T-helper 17 cell (primary cell): ENCODE measurements at places on chromosomes 7 and 10. TPM values are rescaled to one million over a fixed set of nuclear protein-coding genes. Genes with fewer than 3 reads are reported as not detected.

- H3K36me3 ChIP-seq = no peaks in the 10 kb centered on the region
- DNase-seq = peak; percentile 46
- H3K4me3 ChIP-seq = peak overlapping the region; percentile 85
- no peak overlapping the region for H3K27ac ChIP-seq
These were observed 212.4 kb downstream of the CCSER2 start for GRCh38 chr10:84540617-84541288.

The SPAM1 gene
- not detected for total RNA-seq

DNA sequence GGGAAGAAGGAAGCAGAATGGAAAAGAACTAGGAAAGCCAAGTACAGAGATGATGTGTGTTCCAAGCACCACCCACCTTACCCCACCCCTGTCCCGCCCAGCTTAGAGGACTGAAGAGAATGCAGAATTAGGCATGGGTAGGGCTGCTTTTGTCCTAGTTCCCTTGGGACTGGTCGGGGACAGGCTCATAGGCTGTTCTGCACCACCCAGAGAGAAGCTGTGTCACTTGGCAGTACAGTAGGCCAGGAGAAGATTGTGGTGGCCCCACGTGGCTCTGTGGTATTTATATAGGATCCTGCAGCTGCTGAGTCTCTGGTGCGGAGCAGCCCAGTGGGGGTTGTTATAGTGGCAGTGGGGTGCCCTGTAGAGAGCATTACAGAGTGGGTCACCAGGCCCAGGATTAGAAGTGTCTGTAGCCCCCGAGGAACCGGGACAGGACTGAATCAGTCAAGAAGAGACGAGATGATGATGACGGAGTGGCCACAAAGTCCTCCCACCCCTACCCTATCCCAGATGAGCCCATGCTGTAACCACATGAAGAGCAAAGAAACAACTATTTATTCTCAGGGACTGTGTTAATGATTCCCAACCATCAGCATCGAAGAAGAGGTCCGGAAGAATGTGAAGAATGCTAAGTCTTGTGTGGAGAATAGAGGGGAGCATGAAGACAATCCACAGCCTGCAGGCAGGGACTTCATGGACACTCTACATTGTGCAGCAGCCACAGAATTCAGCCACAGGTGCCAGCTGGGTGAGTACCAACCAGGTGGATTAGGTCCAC is 88.9 kb downstream of the C1GALT1 start:
- DNase-seq = no peak
- peaks cover 4% of the 10 kb centered on the region for H3K36me3 ChIP-seq
- peaks cover 9% of the 10 kb centered on the region for H3K27me3 ChIP-seq
- H3K27ac ChIP-seq = no peak overlapping the region
- H3K4me3 ChIP-seq = no peak overlapping the region

DNA sequence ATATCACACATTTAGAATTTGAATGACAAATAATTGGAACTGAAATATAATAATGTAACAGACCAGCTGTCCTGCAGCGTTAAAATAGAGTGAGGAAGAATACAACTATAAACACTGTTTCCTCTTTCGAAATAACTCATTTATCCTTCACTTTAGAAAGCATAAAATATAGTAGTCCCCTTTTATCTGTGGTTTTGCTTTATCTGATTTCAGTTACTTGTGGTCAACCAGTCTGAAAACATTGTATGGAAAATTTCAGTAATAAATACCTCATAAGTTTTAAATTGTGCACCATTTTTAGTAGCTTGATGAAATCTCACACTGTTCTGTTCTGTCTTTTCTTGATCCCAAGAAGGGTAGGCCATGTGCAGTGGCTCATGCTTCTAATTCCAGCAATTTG is 31.7 kb downstream of the POLR1F start:
- H3K27me3 ChIP-seq = peaks cover 4% of the 10 kb centered on the region
- H3K36me3 ChIP-seq = no peaks in the 10 kb centered on the region
- DNase-seq = no peak
- H3K4me3 ChIP-seq = no peak overlapping the region
- H3K4me1 ChIP-seq = peaks cover 2% of the 10 kb centered on the region
- H3K27ac ChIP-seq = no peak overlapping the region

The ADD3 gene
- 351 TPM for total RNA-seq

DNA sequence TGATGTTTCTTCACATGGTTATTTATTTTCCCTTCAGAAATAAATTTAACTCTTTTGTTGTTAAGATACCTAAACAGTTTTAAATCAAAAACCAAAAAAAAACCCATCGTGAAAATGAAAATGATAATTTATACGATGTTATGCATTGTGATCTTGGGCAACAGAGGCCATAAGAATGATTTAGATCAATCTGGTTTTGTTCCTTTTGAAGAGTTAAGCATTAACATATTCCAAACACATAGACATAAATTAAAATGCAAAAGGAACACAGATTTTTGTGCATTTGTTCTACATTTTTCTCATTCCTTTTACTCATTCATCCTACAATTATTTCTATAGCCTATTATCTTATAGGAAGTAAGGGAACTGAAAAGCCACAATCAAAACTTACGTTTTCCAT is 226.1 kb upstream of the SEMA3D start:
- DNase-seq = no peak
- H3K4me1 ChIP-seq = no peaks in the 10 kb centered on the region
- H3K27ac ChIP-seq = no peak overlapping the region
- no peaks in the 10 kb centered on the region for H3K27me3 ChIP-seq
- H3K4me3 ChIP-seq = no peak overlapping the region

The AVPI1 gene
- 5.6 TPM for total RNA-seq

- H3K4me3 ChIP-seq = no peak overlapping the region
- H3K27ac ChIP-seq = no peak overlapping the region
- peaks cover 90% of the 10 kb centered on the region for H3K27me3 ChIP-seq
- H3K4me1 ChIP-seq = peaks cover 3% of the 10 kb centered on the region
These were observed 11.8 kb upstream of the DRGX start for GRCh38 chr10:49407552-49408137.

GRCh38 chr7:142866361-142867096 is 11.7 kb downstream of the EPHB6 start:
- no peak for DNase-seq
- H3K4me3 ChIP-seq = no peak overlapping the region
- H3K27ac ChIP-seq = no peak overlapping the region
- no peaks in the 10 kb centered on the region for H3K27me3 ChIP-seq
- peaks cover 3% of the 10 kb centered on the region for H3K36me3 ChIP-seq
- H3K4me1 ChIP-seq = peaks cover 8% of the 10 kb centered on the region

DNA sequence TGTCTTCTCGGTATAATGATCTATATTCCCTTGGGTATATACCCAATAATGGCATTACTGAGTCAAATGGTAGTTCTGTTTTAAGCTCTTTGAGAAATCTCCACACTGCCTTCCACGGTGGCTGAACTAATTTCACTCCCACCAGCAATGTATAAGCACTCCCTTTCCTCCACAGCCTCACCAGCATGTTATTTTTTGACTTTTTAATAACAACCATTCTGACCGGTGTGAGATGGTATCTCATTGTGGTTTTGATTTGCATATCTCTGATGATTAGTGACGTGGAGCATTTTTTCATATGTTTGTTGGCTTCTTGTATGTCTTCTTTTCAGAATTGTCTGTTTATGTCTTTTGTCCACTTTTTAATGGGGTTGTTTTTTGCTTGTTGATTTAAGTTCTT is 33.6 kb downstream of the KIAA1217 start:
- no peaks in the 10 kb centered on the region for H3K36me3 ChIP-seq
- DNase-seq = no peak
- H3K4me1 ChIP-seq = no peaks in the 10 kb centered on the region
- H3K4me3 ChIP-seq = no peak overlapping the region

GRCh38 chr7:74573512-74573911 is 84.0 kb upstream of the GTF2I start:
- H3K4me1 ChIP-seq = peaks cover 36% of the 10 kb centered on the region
- H3K36me3 ChIP-seq = peaks cover 3% of the 10 kb centered on the region
- H3K27ac ChIP-seq = no peak overlapping the region
- H3K4me3 ChIP-seq = no peak overlapping the region
- H3K27me3 ChIP-seq = no peaks in the 10 kb centered on the region

DNA sequence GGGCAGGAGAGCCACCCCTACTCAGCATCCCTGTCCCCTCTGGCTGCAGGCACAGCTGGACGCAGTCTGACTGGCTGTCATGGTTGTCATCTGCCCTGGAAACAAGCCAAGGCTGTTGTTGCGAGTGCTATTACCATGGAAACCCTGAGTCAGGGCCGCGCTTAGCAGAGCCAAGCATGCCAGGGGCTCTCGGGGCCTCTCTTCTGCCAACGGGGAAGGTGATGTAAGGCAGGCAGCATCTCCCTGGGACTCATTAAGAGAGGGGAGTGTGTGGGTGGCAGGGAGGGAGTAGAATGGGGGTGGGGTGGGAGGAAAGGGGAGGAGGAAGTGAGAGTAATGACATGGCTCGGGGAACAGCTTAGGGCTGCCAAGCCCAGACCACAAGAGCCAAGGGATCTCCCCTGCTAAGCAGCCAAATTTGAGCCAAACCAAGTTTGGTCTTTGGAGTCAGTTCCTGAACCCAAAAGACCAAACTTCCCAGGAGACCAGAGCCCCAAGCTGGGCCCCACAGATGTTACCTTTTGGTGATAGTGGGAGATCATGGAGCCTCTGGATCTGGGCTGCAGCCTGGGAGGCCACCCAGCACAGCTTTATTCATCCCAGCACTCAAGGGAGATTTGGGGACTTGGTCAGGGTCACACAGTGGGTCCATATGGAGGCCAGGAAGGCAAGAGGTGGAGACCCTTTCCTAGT is 67.6 kb downstream of the TMEM130 start:
- DNase-seq = no peak
- H3K4me3 ChIP-seq = no peak overlapping the region
- peaks cover 11% of the 10 kb centered on the region for H3K27me3 ChIP-seq
- no peaks in the 10 kb centered on the region for H3K36me3 ChIP-seq
- H3K27ac ChIP-seq = no peak overlapping the region
- peaks cover 2% of the 10 kb centered on the region for H3K4me1 ChIP-seq

- H3K4me1 ChIP-seq = no peaks in the 10 kb centered on the region
- H3K4me3 ChIP-seq = no peak overlapping the region
- no peak overlapping the region for H3K27ac ChIP-seq
- DNase-seq = no peak
- H3K36me3 ChIP-seq = peaks cover 10% of the 10 kb centered on the region
These were observed 91.8 kb upstream of the STK17A start for GRCh38 chr7:43491123-43491522.

The INA gene
- total RNA-seq = not detected

- H3K4me1 ChIP-seq = no peaks in the 10 kb centered on the region
- no peak overlapping the region for H3K4me3 ChIP-seq
- H3K27ac ChIP-seq = no peak overlapping the region
- H3K27me3 ChIP-seq = no peaks in the 10 kb centered on the region
- peaks cover 15% of the 10 kb centered on the region for H3K36me3 ChIP-seq
- DNase-seq = no peak
These were observed 69.0 kb downstream of the CASD1 start for GRCh38 chr7:94578614-94579013.

The NAT16 gene
- total RNA-seq = not detected

GRCh38 chr10:31071232-31072005 is 39.8 kb upstream of the ZNF438 start:
- DNase-seq = no peak
- no peak overlapping the region for H3K4me3 ChIP-seq
- no peaks in the 10 kb centered on the region for H3K4me1 ChIP-seq
- peaks cover 2% of the 10 kb centered on the region for H3K36me3 ChIP-seq
- H3K27me3 ChIP-seq = peaks cover 74% of the 10 kb centered on the region

DNA sequence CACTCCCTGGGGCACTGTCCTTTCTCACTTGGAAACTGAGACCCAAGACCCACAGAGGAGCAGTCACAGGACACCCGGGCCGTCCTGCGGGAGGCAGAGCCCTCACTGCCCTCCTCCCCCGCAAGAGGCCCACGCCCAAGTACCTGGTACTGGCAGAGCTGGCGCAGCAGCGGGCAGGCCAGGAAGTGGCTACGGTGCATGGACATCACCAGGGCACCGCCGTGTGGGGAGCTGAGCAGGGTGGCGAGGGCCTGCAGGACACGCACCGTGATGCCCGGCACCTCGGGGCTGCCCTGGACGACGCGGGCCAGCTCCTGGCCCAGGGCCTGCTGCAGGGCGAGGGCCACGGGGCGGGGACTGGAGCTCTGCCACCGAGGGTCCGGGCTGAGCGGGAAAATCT is 20.0 kb upstream of the MICALL2 start:
- H3K4me3 ChIP-seq = no peak overlapping the region
- H3K27ac ChIP-seq = no peak overlapping the region
- H3K36me3 ChIP-seq = no peaks in the 10 kb centered on the region
- H3K27me3 ChIP-seq = no peaks in the 10 kb centered on the region
- DNase-seq = no peak

The GRK5 gene
- total RNA-seq = 13.9 TPM

The EGFR gene
- total RNA-seq = not detected

GRCh38 chr7:36037121-36037662 is 115.9 kb upstream of the EEPD1 start:
- no peak overlapping the region for H3K27ac ChIP-seq
- H3K36me3 ChIP-seq = peaks cover 3% of the 10 kb centered on the region
- H3K27me3 ChIP-seq = peaks cover 26% of the 10 kb centered on the region

GRCh38 chr10:47043928-47044538 is 132.8 kb downstream of the PTPN20 start:
- no peak overlapping the region for H3K4me3 ChIP-seq
- peaks cover 4% of the 10 kb centered on the region for H3K27me3 ChIP-seq
- H3K36me3 ChIP-seq = no peaks in the 10 kb centered on the region
- DNase-seq = no peak
- peaks cover 16% of the 10 kb centered on the region for H3K4me1 ChIP-seq
- no peak overlapping the region for H3K27ac ChIP-seq

DNA sequence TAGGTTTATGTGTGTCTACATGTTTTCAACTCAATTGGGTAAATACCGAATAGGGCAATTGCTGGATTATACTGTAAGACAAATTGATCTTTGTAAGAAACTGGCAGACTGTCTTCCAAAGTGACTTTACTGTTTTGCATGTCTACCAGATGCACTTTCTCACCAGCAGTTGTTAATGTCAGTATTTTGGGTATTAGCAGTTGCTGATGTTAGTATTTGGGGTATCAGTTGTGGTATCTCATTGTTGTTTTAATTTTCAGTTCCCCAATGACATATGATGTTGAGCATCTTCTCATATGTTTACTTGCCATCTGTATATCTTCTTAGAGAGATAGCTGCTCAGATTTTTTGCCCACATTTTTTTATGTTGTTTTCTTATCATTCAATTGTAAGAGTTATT is 10.6 kb downstream of the PDE6C start:
- H3K27ac ChIP-seq = no peak overlapping the region
- H3K27me3 ChIP-seq = peaks cover 39% of the 10 kb centered on the region
- no peak for DNase-seq
- no peaks in the 10 kb centered on the region for H3K4me1 ChIP-seq

GRCh38 chr7:76397409-76398183 is 11.9 kb downstream of the SSC4D start:
- H3K4me1 ChIP-seq = peaks cover 11% of the 10 kb centered on the region
- DNase-seq = peak; percentile 75
- H3K27me3 ChIP-seq = no peaks in the 10 kb centered on the region
- H3K4me3 ChIP-seq = peak overlapping the region; percentile 89
- no peak overlapping the region for H3K27ac ChIP-seq
- H3K36me3 ChIP-seq = no peaks in the 10 kb centered on the region
